ENCODE measurements at places on chromosomes 2 and 18.

DNA sequence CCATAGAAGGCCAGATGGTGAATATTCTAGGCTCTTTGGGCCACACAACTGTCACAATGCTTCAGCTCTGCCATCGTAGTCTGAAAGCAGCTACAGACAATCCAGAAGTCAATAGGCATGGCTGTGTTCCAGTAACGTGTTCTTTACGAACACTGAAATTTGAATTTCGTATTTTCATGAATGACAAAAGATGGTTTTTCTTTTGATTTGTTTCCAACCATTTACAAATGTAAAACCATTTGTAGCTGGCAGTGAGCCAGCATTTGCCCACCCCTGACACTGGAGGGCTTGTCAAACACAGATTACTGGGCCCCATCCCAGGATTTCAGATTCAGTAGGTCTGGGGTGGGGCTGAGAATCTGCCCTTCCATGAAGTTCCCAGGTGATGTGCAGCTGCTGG is 83.0 kb upstream of the ATG16L1 start:
- DNase-seq, result no peak

GRCh38 chr18:68699043-68699442 is 15.9 kb downstream of the TMX3 start:
- DNase-seq, result no peak

DNA sequence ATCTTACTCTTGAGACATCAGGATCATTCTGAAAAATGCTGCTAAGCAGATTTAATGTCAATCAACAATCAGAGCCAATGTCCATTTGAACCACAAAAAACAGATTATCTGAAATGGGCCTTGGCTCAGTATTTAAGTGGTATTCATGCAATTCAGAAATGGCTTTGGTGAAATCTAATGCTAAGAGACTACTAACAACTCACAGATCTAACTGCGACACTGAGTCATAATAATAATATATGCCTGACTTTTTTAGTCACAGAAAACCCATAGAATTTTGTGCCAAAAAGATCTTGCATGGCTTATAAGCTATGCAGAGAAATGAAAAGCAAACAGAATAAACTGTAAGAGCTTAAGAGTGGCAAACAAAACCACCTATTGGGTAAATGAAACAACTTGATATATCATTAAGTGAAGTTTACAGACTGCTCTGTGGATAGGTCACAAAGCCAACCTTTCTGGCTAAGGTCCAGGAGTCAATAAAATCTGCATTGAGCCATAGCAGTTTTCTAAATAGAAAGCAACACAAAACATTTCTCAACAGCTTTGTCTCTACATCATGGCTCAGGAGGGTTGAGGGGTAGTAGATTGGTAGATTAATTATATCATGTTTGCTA is 234.3 kb downstream of the LRATD1 start:
- no peak for DNase-seq

DNA sequence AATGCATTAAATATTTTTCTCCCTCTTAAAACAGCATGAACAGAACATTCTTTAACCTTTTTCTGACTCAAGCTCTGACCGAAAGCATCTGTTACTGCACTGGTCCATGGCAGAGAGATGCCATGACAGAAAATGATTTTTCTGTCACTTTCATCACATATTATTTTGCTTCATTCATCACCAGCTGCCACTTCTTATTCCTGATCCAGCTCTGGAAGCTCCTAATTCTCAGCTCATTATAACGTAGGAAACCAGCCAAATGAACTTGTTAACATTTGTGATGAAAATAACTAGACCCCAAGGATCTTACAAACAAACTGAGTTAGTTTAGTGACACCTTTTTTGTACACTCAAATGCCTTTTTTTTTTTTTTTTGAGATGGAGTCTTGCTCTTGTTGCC is 7.6 kb upstream of the CFLAR start:
- no peak for DNase-seq

- DNase-seq, result no peak
These were observed 52.0 kb downstream of the FBXO36 start for GRCh38 chr2:229974266-229974665.

- DNase-seq, result no peak
These were observed 101.6 kb upstream of the TTN start for GRCh38 chr2:178908810-178909209.

Data from stimulated activated CD4-positive, alpha-beta T cell treated with anti-CD3 and anti-CD28 coated beads, TNF-alpha, amount 100 ng/mL, for 1 hour (primary cell).